ENCODE measurements at places on chromosomes 16 and 17.

GRCh38 chr16:743794-744500 is 3.1 kb upstream of the CIAO3 start:
- no peak for DNase-seq

DNA sequence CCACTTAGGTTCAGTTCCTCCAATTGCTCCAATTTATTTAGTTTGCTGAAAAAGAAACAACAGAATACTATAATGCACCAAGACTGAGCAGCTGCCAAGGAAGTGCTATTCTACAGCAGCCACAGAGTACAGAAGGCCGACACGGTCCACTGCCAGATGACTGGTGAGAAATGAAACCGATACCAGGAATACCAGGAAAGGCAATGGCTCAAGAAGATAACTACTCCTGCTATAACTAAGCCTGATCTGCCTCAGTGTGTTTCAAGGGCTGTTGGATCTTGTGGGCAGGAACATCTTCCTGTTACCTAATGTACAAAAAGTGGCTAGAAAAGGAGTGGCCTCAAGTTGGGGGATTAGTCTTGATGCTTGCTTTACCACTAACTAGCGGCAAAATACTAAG is 32.8 kb downstream of the MARVELD3 start:
- DNase-seq, result no peak

DNA sequence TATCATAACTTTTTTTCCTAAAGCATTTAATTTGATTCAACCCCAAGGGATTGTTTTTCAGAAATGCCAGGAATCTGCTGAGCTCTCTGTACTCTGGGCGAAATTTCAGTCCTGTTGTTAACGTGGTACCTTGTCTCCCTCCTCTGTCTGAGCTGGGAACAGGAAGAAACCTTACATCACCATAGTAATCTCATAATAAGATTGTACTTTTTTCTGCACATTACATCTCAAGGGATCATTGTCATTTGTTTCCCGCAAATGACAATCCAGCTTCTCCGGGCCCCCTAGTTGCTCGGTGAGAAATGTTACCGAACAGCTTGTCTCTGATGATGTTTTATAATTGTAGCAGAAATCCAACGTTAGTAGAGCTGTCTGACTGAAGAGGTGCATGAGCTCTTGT is 152.7 kb upstream of the ERCC4 start:
- DNase-seq, result no peak

DNA sequence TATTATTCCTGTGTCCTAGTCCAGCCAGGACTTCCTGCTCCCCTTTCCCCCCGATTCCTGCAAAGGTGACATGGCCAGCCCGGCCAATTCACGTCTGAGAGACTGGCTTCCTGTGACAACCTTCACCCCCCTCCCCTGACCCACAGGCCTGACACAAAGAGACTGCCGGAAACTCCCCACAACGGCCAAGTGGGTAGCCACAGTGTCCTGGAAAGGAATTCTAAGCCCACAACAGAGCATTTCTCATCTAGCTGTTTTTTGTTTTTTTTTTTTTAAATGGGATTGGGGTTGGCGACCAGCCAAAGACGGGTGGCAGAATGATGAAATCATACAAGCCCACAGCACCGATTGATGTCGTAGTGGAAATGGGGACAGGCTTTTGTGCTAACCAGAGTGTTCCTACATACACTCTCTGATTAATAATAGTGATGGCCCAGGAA is 2.8 kb upstream of the XAF1 start:
- no peak for DNase-seq

DNA sequence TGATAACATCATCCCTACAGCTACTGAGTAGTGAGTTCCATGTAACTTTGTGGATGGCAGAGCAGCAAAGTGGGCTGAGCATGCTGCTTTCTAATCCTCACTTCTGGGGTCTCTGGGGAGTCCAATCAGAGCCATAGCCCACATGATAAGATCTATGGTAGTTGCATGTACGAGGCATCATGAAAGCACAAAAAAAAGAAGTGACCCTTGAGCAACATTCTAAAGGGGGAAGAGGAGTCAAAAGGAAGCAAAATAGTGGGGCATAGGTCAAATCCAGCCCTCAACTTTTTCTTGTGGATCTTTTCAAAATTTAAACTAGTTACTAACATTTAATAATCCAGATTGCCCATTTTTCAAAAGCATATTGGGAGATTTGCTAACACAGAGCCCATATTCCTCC is 208.5 kb upstream of the TOX3 start:
- no peak for DNase-seq

DNA sequence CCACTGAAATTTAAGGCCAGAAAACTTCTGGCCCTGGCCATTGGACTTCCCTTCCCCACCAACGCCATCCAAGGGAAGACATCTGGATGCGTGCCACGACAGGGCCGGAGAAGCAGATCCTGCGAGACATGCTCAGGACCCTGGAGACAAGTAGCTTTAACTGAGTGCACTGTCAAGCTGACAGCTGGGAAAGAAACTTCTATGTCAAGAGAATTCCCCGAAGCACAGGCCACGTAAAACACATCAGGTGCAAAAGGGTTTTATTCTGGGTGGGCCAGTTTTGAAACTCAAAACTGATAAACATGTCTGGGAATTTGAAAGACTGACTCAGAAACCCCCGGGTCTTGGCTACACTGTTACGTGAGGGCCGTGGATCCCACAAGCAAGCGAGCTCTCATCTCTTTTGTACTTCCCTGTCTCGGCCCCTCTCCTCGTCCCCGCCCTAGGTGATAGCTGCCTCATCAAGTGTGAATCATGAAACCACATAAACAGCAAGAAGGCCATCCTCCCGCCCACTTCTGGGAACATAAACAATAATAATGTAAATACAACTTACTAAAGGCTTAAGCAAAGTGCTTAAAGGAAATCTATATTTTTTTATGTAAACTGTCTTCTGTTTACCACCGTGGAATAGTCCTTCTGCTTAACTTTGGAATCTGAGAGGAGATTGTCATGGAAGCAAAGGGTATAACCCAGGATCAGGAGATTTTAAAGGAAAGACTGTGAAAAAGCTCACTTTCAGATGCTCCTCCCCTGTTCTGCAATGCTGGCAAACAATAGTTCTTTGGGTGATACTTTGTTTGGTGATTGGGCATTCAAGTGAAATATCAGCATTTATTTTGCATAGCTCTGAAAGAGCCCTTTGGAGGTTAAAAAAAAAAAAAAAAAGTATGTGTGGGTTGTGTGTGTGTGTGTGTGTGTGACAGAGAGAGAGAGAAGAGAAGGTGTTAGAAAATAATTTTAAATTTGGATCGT is 406.0 kb upstream of the MAF start:
- no peak for DNase-seq

Measured in cerebellar cortex (tissue), 1 donor.